ENCODE measurements at places on chromosomes 4 and X. TPM values are rescaled to one million over a fixed set of nuclear protein-coding genes. Genes with fewer than 3 reads are reported as not detected.

GRCh38 chr4:116585246-116585645, 500.1 kb downstream of the TRAM1L1 start:
- DNase-seq, result no peak

- DNase-seq, result no peak
Measured at GRCh38 chrX:102840871-102841705, 96.0 kb upstream of the RAB40AL start.

DNA sequence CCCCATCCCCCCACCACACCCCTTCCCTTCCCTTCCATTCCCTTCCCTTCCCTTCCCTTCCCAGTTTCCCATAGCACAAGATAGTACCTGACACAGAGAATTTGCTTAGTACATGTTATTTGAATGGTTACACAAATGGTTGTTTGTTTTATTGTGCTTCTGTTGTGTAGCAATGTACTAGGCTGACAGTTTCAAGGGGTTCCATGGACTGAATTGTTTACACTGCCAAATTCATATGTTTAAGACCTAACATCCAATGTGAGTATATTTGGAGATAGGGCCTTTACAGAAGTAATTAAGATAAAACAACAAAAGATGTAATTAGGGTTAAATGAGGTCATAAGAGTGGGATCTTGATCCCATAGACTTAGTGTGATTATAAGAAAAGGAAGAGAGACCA, 133.5 kb downstream of the FRAS1 start:
- no peak for DNase-seq

- DNase-seq, result no peak
Measured at GRCh38 chrX:107677501-107677901, 49.2 kb downstream of the PRPS1 start.

DNA sequence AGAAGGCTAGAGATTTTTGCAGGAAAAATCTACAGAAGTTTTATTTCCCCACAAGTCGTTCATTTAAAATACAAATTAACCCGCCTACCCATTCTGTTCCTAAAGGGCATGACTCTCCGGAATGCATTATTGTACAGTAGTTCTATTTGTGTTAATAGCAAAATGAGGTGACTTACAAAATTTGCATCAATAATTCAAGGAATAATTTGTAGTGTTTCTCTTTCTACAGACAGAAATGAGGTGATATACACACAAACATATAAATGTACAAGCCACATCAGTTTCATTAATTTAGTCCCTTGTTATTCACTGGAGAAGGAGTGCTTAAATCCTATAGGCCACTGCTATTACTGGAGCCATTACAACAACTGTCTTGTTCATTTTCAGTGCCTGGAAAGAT, 501.3 kb upstream of the DIAPH2 start:
- no peak for DNase-seq

DNA sequence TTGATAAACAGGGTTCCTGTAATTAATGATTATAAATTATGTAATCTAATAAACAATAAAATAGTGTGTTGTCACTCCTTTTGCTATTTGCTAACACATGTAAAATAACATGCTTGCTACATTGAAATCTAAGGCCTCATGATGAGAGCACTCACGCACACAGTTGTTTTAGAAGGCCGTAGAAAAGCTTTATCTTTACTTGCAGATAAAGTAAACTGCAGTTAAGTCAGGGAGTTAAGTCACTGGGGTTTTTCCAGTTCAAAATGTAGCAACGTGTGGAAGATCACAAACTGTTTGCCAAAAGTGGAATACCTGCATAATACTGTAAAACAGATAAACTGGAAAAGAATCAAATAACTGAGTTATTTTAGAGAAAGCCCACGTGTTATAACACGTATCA, 187.3 kb upstream of the PACRGL start:
- no peak for DNase-seq

DNA sequence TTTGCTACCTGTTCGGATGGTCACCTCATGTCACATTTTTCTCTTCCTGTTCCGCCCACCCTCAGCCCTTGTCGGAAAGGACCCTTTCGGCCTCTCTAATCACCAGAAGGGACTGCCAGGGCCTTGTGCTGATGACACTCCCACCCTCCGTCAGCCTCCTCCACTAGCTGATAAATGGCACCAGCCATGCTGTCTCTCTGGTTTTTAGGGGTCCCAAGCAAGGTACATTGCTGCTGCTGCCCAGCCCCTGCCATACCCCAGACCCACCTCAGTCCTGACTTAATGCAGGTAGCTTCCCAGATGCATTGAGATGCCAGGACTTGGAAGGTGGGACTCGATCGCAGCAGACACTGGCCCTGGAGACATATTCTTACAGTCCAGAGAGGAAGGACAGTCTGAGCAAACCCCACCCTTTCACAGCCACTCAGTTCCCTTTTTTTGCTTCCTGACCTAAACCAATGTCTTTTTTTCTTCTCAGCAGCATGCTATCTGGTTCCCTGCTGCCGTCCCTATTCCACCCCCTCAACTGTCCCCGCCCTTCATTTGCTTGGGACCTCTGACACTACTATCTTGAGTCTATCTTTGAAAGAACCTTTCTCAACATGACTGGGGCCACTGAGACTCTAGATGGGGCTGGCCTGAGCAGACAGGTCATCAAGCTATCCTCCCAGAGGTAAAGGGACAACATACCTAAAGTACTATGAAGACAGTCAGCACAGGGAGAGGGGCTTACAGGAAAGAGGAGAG, at the start of gene BTK:
TSS of gene BTK (minus strand) at position 397 of the 747 bp plus-strand sequence. CDS start 10,907 bp downstream, outside the sequence.
- no peak for DNase-seq

DNA sequence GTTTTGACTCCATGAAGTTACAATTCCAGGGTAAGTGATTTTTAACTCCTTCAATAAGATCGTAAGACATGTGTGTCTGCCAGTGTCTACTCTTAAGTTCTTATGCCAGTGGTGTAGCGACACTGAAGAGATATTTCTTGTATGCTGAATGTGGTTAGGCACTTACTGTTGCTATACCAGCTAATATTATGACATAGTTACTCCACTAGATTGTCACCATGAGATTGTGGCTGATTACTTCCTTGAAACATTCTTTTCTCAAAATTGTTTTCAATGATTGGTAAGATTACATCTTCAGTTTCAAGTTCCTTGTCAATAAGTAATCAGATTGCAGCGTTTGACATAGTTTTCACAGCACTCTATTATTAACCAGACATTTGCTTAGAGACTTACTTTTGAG, 60.6 kb upstream of the PAGE5 start:
- no peak for DNase-seq

DNA sequence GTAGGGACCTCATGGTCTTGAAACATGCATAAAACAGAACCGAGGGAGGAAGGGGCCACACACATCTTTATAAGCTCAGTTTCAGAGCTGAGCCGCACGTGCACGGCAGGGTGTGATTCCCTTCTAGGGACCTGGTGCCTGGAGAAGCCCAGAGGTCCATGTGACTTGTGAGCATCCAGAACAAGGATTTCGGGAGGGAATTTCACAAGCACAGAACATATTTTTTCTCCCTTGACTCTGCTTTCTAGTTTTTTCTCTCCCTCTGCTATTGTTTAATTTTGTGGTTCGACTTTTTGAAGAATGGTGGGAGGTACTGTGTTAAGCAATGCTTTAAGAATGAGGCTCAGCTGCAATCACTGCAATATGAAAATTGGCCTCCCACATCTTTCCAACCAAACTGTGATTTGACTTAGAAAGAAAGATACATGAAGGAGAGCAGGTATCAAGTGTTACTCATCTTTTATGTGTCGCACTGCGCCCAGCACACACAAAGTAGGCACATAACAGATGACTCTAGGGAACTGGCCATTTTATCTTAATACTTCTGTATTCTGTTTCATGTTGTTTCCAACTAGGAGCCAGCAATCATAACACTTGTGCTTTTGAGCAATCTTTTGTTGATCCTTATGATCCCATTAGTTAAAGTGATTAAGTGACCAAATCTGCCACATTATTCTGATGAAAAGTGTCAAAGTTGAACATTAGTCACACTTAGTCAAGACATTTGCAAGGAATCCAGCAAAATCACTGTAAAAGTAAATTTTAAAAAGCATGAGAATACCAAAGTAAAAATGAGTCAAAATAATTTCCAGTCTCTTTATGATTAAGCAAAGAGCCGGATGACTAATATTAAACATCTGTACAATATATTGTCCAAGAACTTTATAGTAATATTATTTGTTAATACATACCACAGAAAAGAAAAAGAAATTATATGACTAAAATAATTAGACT, 86.4 kb downstream of the SHISA3 start:
- DNase-seq, result no peak

DNA sequence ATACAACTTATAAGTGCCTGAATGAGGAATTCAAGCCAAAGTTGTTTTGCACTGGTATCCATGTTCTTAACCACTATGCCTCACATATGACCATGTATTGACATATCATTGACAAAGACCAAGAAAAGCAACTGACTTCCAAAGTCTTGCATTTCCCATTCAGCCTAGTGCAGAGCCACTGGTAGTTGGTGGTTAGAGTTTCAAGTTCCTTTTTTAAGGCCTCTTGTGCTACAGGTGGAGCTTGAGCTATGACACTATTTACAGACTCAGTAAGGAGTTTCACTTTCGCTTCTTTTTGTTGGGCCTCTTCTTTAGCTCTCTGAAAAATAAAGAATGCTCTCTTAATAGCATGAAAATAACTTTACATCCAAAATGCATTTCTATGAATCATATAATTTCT, 763.0 kb downstream of the DMD start:
- DNase-seq, result no peak

GRCh38 chrX:24702362-24703184, 8.9 kb downstream of the POLA1 start:
- DNase-seq, result no peak

DNA sequence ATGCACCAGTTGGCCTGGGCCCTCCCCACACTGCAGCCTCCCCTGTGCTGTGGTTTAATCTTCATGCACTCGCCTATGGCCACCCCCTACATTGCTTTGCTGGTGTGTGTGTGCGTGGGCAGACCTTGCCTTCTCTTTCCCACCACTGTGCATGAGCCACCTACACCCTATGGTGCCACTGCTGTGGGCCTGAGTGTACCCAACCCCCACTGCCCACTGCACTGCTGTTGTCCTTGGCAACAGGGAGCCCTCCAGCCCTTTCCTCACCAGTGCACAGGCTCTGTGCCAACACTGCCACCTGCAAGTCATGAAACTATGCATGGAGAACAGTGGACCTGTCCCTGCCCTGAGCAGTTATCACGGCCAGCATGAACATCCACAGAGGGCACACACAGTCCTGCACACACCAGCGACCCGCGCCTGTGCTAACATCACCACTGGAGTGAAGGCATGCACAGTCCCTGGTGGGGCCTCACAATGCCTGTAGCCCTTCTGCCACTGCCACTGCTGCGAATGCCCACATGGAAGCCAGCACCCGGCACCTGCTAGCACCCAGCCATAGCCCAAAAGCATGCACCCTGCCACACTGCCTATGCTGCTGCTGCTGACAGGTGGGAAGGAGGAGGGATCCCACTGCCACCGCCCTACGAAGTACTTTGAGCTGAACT, 237.8 kb upstream of the ARSJ start:
- DNase-seq, result no peak

- no peak for DNase-seq
Measured at GRCh38 chr4:25107827-25108516, 52.3 kb downstream of the SEPSECS start.

GRCh38 chr4:177194906-177195305, 114.8 kb upstream of the NEIL3 start:
- no peak for DNase-seq

DNA sequence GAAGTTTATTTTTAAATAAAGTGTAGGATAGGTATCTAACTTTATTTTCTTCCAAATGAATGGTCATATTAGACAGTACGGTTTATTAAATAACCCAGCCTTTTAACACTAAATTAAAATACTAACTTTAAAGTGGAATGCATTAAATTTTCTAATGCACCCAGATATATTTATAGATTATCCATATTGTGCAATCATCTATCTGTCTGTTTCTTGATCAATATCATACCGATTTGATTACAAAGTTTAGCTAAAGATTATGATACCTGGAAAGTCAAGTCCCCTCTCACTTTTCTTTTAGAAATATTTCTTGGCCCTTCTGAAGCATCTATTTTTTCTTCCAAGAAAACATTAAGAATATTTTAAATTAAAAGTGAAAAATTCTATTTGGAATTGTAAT, 124.3 kb upstream of the PDE5A start:
- no peak for DNase-seq

DNA sequence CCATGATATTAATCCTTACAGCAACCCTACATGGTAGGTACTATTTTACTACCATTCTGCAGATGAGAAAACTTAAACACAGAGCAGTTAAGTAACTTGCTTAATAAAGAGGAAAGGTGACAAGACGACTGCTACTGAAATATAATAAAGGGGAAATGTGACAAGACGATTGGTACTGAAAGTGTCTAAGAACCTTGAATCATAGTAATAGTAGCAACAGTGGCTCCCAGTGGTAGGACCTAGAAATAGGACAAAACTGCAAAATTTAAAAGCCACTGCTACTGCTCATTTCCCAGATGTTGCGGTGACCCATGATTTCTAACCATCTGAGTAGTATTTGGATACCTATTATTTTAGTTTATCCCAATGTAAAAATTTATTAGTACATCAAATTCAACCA, 89.5 kb downstream of the TASL start:
- no peak for DNase-seq

GRCh38 chr4:139050446-139050845, 34.9 kb downstream of the NOCT start:
- no peak for DNase-seq

DNA sequence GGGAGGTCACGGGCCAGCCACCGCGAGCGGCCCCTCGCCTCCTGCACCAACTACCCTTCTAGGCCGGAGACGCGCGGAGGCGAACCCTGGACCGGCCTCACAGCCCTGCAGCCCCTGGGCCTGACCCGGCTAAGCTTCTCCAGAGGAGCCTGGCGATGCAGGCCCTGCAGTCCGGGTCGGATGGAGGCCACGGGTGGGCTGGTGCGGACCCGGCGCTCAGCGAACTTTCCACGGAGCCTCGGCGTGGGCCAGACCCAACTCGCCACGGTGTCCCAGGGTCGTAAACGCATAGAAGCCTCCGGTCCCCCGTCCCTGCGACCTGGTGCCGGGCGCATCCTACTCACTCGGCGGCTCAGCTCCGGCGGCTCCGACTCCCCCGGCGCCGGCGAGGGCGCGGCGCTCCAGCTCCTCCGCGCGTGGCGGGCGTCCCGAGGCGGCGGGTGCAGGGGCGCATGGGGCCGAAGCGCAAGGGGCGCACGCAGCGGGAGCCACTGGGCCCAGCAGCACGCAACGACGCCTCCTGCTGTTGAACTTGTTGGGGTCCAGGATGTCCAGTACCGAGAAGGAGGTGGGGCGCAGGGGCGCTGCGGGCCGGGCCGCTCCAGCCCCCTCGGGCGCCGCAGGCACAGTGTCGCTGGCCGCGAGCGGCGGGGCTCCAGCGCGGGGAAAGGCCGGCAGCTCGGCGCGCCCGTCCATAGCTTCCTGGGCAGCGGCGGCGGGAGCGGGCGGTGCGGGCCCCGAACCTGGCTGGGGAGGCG, 427 bp downstream of the NKX1-1 start:
- DNase-seq, result no peak

Gene ADH1A
- 19.2 TPM for polyA plus RNA-seq

Gene ARMCX4
- polyA plus RNA-seq, result 29.8 TPM

Gene LRCH2
- 10.9 TPM for polyA plus RNA-seq

Gene DKK2
- 3.1 TPM for polyA plus RNA-seq

Gene RAB9B
- polyA plus RNA-seq, result 2.7 TPM

Gene SRD5A3
- 14.9 TPM for polyA plus RNA-seq

Gene GALNTL6
- polyA plus RNA-seq, result 0.08 TPM

Measured in right lung (tissue), 10 donors.